ENCODE measurements at places on chromosomes 13 and 19.

GRCh38 chr19:6861683-6862286 lies 25.6 kb upstream of the ADGRE1 start:
- DNase-seq, result no peak

- no peak for DNase-seq
Observed at GRCh38 chr19:42267644-42268141, 1.4 kb upstream of the CIC start.

GRCh38 chr13:26539738-26540292 lies 17.7 kb upstream of the WASF3 start:
- DNase-seq, result no peak

DNA sequence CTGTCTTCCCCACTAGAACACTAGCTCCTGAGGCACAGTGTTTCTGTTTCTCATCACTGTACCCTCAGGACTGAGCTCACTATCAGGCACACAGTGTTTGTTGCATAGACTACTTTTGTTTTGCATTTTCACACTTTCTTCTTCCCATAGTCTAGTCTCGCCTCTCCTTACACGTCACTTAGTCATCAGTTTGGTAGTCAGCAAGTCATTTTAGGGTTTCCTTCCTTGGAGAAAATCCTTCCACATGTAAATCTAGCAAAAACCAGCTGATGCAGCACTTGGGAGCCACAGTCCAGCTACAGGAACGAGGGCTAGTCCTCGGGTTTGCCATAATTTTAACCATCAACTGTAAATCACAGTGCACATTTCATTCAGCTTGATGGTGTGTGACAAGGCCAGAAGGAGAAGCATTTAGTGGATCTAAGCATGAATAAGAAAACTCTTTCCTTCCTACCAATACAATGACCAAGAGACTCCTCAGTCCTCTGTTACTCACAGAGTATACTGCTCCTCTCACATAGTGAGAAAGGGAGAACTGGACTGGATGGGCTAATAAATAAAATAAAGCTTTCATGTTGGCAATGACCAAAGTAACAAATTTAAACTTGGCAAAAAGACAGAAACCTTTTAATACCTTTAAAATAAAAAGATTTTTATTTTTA lies 221.0 kb downstream of the KLF12 start:
- DNase-seq, result no peak

- DNase-seq, result no peak
Observed at GRCh38 chr13:29905845-29906244, 55.4 kb upstream of the UBL3 start.

GRCh38 chr13:27372896-27373295 lies 51.5 kb upstream of the GTF3A start:
- no peak for DNase-seq

- DNase-seq, result no peak
Observed at GRCh38 chr13:44207476-44207875, 166.1 kb upstream of the SERP2 start.

- DNase-seq, result no peak
Observed at GRCh38 chr13:67964986-67965385, 734.9 kb upstream of the PCDH9 start.

GRCh38 chr13:106821979-106822378 lies 254.0 kb upstream of the ARGLU1 start:
- DNase-seq, result no peak

- no peak for DNase-seq
Observed at GRCh38 chr13:43787997-43788396, 1.2 kb upstream of the ENOX1 start.

DNA sequence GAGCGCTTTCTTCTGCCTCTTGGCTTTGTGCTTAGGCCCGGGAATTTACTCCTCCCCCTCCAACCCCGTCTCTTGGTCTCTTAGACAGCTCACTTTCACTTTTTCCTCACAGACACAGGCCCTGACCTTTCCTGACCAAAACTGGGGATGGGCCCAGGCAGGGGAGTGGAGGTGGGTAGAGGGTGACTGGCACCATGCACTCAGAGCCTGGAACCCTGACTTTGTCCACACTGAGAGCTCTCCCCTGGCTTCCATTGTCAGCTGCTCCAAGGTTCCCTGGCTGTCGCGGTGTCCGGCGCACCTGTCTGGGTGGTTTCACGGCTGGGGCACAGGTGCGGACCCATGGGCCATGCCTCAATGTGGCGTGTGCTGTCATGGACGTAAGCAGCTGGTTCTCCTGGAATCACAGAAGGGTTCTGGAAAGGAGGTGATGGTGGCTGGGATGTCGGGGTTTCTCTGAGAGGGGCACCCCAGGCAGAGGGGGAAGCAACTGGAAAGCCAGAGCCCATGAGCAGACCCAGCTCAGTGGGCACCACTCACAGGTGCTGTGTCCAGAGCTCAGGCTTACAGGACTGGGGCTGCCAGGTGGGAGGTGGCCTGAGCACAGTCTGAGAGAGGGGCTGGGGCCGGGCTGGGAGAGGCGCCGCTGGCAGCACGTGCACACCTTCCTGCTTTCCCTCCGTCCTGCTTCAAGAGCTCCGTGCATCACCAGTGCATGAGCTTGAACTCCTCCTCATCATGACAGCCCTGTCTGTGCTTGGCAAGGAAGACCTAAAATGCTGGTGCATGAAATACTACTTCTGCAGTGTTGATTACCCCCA lies 28.0 kb upstream of the C1QTNF9 start:
- no peak for DNase-seq

- no peak for DNase-seq
Observed at GRCh38 chr19:8084152-8084551, 31.6 kb downstream of the CCL25 start.

DNA sequence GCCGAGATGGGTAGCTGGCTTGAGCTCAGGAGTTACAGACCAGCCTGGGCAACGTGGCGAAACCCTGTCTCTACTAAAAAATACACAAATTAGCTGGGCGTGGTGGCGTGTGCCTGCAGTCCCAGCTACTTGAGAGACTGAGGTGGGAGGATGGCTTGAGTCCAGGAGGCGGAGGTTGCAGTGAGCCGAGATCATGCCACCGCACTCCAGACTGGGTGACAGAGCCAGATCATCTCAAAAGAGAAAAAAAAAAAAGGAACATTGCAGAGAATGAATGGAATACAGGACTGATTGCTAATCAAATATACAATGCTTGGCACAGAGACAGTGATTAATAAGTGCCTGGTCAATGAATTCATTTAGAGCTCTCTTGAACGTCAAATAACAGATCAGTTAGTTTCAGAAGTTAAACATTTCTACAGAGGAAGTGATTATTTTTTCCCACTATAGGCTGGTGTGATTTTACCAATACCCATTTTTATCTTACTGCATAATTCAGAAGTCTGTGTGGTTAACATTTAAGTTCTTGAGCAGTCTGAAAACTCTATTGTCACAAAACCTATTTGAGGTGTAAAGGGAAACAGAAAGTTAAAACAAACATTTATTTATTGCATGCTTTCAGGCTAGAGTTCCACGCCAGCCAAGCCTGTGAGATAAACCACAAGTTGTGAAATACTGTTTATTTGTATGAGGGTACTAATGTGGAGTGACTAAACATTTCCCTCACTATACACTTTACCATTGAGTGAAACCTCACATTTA lies 7.7 kb upstream of the TBC1D4 start:
- DNase-seq, result peak; percentile 29

DNA sequence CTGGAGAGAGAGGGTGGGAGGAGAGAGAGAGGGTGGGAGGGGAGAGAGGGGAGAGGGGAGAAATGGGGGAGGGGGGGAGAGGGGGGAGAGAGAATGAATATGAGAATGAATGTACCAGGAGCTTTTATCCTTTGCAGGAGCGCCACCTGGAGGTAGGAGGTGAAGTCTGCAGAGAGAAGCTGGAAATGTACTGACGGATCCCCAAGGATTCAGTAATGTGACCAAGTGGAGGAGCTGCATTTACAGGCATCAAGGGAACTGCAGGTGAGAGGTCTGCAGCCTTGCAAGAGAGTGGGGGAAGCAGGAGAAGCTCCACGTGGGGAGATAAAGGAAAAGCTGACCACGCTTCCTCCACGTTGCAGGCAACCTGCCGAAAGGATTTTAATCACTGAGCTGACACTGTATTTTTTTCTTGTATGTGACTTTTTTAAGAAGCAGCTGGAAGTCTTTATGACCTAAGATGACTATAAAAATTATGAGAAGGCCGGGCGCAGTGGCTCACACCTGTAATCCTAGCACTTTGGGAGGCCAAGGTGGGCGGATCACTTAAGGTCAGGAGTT lies 33.7 kb downstream of the VSTM1 start:
- peak; percentile 33 for DNase-seq

GRCh38 chr13:22828081-22828480 lies 352.7 kb upstream of the SGCG start:
- DNase-seq, result no peak

DNA sequence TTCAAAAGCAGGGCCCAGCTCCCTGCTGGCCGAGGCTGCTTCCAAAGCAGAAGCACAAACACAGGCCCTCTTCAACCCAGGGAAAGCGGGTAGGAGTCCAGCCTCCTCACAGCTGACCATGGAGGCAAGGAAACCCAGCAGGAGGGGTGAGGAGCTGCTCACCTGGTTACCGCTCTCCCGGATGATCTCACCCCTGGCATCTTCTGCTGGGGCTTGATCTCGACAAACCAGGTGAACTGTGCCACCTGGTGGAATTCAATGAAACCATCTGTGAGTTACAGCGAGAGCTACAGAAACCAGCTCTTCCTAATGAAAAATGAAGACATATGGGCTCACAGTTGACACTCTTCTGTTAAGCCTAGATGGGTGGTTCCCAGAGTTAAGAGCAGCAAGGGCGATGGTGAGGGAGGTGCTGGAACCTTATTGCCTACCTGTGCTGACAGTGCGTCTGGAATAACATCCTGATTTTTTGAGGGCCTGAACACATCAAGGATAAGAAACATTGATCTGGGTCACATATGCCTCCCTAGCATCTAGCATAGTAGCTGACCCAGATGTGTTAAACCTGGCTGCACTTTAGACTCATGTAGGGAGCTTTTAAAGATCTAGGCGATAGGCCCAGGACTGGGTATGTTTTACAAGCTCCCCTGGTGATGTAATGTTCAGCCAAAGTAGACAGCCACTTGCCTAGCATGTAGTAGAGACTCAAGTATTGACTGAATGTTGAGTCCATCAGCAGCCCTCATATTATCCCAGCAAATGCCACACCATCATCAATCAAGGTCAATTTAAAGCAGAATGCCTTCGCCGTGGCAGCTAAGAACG lies 6.1 kb downstream of the DHRS12 start:
- peak; percentile 24 for DNase-seq

DNA sequence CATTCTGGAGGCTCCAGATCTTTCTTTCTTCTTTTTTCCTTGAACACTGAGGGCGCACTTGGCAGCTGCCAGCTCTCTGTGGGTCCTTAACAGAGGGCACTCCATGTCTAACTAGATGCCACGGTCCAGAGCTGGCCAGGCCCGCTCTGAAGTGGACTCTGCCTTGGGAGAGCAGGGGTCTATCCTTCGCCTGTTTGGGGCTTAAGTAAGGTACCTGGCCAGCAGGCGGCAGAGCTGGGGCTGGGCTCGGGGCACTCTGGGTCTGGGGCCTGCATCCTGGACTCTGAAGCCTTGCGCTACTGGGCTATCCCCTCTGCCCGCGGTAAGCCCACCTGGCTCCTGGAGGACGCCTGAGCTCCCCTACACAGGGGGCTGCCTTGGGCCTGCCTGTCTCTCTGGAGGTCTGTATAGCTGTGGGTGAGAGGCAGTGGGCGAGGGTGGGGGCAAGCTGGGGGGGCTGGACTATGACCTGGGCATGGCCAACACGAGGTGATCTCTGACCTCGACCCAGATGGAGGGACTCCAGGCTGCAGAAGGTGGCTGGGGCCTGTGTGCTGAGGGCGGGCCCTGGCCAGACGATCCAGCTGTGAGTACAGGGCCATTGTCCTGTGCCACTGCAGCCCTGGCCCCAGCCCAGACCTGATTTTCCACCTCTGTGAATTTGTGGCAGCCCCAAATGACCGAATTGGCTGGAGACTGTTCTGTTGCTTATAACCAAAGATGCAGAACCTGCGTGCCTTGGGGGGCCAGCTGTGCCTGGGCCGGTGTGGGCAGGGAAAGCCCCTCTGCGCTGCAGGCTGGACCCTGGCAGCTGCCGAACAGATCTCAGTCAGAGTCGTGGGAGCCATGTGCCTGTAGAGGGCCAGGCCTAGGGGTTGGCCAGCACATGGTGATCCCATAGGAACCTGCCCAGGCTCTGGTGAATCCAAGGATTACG lies 26.5 kb downstream of the CEBPG start:
- no peak for DNase-seq

- no peak for DNase-seq
Observed at GRCh38 chr13:61362522-61362921, 53.1 kb downstream of the PCDH20 start.

DNA sequence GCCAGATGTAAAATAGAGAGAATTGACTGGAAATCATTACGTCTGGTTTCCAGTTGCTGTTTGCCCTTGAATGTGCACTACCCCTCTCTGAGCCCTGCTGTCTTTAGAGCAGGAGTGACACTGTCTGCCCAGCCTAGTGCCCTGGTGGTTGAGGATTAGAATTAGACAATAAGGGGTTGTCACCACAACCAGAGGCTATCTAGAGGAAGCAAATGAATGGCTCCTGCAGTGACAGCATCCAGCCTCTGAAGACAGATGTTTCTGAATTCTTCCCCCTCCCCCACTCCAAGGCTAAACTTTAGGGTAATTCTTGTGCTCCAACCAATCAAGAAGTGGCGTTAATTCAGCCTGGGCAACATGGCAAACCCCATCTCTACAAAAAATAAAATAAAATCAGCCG lies 2.0 kb downstream of the RAB8A start:
- DNase-seq, result peak; percentile 33

GRCh38 chr19:35623327-35624010 lies 5.4 kb upstream of the RBM42 start:
- no peak for DNase-seq

GRCh38 chr13:50357586-50358118 lies 342.4 kb downstream of the KCNRG start:
- DNase-seq, result no peak

DNA sequence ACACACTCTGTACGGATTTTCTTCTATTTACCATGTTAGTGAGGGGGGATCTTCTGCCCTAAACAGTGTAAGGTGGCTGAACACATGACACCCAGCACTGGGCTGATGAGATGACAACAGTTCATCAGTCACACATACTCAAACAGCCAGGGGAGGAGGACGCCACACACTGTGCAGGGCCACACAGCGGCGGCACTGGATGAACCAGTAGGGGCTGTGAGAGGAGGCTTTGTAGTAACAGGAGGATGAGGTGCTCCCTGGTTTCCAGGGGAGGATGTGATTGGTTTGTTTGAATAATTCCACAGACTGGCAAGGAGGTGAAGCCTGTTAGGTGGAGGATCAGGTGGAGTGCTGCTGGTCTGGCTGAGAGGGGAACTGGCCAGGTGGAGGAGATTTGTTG lies 16.3 kb upstream of the GTF3A start:
- DNase-seq, result no peak

DNA sequence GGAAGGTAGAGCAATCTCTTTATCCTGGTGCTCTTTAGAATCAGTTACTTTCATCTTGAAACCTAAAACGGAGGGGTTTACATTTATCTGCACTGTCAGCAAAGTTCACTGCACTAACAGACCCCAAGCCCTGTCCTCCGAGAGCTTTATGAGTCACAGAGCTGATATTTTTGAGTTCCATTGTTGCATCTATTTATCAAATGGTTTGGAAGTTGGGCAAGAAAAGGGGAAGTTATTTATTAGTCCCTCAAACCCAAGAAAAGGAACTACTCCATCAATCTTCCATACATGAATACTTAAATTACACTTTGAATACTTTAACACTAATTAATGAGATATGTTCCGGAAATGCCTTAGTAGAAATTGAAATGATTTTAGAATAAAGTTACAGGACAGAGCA lies 55.5 kb downstream of the EDNRB start:
- DNase-seq, result no peak

GRCh38 chr13:99827011-99827772 lies 144.4 kb downstream of the ZIC5 start:
- no peak for DNase-seq

All from GF-D8 (cell line).